ENCODE measurements at places on chromosomes 6 and 20.

DNA sequence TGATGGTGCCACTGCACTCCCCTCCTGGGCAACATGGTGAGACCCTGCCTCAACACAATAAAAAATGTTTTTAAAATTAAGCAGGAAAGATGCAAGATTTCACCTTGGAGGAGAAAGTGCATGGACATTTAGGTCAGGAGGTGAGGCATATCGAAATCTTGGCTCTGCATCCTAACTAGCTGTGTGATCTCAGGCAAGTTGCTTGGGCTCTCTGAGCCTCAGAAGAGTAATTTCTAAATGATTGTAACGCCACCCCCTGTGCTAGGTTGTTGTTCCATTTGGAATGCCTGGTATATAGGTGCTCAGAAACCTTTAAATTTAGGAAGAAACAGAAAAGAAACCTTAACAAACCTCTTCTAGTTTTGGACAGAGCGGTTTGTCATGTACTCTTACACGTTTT is 35.9 kb upstream of the C20orf144 start:
- DNase-seq = no peak

GRCh38 chr6:116463301-116463700 is 2.1 kb downstream of the CALHM6 start:
- DNase-seq = no peak

- no peak for DNase-seq
Measured at GRCh38 chr20:55977690-55978459, 27.4 kb downstream of the CBLN4 start.

DNA sequence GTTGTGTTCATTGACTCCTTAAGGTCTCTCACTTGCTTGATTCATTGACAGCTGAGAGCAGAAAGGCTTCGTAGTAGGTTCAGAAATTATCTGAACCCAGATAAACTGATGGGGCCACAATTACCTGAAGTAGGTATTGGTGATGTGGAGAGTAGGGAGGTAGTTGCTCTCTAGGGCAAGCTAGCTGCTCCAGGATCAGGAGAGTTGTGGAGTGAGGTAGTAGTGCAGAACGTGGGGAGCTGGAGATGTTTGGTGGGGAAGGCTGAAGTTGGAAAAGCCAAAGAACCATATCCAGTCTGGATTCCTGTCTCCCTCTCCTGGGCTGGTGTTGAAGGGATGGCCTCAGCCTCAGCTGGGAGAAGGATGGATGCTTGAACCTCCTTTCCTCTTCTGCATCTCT is 15.9 kb downstream of the TJAP1 start:
- no peak for DNase-seq

DNA sequence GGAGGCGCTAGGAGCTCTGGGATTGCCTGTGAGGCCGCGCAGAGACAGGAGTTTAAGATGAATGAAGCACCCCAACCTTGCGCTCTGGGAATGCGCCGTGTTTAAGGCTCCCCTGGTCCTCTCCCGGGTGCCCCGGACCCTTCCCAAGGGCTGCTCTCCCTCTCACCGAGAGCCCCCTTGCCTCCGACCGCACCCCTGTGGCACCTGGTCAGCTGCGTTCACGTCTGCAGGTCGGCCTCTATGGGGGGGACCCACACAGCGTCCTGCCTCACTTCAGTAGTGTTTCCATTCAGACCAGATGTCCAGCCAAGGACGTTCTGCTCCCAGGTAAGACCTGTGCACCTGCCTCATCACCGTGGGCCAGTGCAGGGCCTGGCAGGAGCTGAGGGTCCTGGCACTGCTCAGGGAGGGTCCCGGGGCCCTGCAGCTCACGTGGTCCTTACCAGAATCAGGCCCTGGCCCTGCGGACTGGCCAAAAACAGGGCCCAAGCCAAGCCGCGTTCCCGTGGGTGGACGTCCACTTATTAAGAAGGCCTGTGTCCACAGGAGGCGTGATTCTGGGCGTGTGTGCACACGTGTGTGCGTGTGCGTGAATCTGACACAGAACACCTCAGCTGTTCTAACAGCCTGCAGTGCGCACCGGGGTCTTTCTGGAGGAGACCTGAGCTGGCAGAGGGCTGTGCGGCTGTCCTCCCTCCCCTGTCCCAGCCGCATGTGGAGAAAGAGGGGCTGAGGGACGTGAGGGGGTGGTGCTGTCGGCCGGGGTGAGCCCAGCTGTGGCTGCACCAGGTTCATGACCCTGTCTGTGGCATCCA is 79.9 kb upstream of the BHLHE23 start:
- DNase-seq = no peak

- no peak for DNase-seq
Measured at GRCh38 chr6:54959820-54960219, 113.2 kb downstream of the FAM83B start.
